ENCODE measurements at places on chromosomes 12 and 14. TPM values are rescaled to one million over a fixed set of nuclear protein-coding genes. Genes with fewer than 3 reads are reported as not detected.

STAT2 gene
- total RNA-seq, result 194 TPM

CISTR gene
- total RNA-seq, result not detected

PSMA3 gene
- 275 TPM for total RNA-seq

DNA sequence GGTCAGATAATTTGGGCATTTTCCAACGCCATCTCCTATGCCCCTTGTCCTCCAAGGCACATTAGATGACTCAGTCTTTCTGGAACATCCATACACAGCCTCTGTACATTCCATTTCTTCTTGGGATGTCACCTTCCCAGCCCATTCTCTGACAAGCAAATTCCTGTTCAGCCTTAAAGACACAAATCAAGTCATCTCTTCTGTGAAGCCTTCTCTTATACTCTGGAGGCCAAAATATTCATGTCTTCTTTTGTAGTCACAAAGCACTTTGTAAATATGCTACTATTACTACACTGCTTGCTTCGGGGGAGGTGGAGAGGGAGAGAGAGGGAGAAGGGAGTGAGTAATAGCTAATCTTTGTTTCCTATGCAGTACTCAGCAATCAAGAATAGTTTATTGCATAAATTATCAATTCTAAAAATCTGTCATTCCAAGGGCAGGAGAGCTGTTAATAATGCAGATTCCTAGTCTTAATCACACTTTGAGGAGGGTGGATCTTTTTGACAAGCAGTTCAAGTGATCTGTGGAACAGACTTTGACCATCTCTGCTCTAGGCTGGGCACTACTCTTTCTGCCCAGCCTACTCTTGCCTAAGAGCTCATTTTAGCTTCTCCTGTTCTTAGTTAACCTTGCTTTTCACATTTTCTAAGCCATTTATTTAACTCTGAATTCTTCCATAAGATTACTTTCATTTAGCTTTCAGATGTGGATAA lies 27.9 kb downstream of the KCNMB4 start:
- no peak for DNase-seq

DNA sequence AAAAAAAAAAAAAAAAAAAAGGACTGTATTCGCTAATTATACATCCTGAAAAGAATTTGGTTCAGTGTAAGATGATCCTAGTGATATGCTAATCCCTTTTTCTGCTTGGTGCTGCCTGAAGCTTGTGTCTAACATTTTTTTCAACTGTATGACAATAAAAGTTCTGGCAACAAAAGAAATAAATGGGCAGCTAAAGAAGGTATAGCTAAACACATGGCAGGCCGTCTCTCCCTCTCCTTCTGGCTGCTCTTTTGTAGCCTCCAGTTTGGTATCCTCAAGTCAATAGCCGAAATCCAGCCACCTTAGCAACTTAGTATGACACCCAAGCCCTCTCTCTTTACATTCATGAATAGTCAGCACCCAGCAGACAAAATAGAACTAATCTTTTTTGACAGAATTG lies 198.3 kb upstream of the OTX2 start:
- DNase-seq, result no peak

DNA sequence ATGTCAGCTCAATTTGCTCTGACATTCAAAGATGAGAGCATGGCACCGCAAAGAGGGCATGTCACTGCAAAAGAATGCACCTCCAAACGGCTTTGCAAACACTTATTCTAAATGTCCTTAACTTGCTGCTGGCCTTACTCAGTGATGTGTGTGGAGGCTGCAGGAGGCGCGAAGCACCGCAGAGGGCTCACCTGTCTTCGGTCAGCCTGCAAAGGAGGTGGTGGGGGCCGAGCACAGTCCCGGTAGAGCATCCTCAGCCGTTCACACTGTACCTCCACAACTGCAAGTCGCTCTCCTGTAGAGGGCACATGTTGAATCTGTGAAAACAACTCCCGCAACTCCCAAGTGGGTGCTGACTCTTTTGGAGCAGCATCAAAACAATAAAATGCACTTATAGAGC lies 93.8 kb downstream of the TRAFD1 start:
- DNase-seq, result no peak

- no peak for DNase-seq
Measured at GRCh38 chr14:104332634-104333270, 194.4 kb downstream of the KIF26A start.

GRCh38 chr12:106855221-106855758 lies 80.8 kb downstream of the RIC8B start:
- DNase-seq, result no peak

- DNase-seq, result no peak
Measured at GRCh38 chr12:25710128-25710527, 157.0 kb upstream of the LMNTD1 start.

DNA sequence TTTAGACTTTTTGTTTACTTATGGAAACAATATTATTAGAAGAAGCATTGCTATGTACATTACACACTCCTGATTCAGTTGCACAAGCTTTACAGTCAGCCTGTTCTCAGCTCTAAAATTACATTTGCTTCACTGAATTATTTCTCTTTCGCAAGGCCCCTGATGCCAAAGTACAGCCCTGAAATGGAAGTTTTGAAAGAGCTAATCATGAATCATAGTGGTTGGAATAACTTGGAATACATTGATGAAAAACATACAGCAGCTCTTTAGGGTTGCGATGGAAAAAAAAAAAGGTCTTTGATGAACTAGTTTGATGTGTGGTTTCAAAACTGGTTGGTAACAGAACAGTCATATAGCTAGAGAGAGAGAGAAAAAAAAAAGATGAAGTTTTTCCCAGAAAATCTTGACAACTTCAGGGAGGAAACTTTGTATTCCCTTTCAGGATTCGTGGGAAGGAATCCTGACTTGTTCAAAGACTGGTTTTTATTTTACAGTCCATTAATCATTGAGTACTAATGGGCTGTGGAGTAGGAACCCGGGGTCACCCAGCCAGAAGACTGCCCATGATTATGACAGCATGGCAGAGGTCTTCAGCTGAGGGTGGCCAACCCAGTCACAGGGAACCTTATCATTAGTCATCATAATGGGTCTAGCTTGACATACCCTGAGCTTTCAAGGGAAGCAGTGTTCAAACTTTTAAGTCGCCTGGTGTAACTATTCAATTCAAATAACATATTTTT lies 460.1 kb downstream of the NAV3 start:
- no peak for DNase-seq

All from activated CD8-positive, alpha-beta T cell treated with anti-CD3 and anti-CD28 coated beads, Interleukin-2, amount 10 ng/mL, durations not matched to agents 7 days and 5 days (primary cell).